Retina (tissue), 1 donor: ENCODE measurements at places on chromosomes 11 and 22.

GRCh38 chr22:23216461-23217170 is 36.3 kb downstream of the BCR start:
- no peak for DNase-seq

- DNase-seq, result no peak
Measured at GRCh38 chr11:115420505-115420904, 83.7 kb downstream of the CADM1 start.

DNA sequence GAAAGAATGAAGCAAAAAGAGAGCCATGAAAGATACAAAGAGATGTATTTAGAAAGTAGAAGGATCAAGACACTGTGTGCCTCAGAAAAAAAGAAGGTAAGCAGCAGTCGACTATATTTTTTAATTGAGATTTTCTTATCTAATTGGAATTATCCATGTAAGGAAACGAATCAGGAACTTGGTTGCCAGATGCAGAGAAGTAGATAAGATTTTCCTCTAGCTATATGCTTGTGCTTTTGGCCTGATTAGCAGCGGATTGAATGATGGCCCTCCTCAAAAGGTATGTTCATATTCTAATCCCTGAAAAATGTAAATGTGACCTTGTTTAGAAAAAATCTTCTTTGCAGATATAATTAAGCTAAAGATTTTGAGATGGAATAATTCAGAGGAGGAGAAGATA is 43.9 kb upstream of the CARD18 start:
- DNase-seq, result no peak

GRCh38 chr11:133522344-133522743 is 10.0 kb downstream of the OPCML start:
- no peak for DNase-seq

- no peak for DNase-seq
Measured at GRCh38 chr11:126406368-126406767, 50.9 kb downstream of the ST3GAL4 start.

DNA sequence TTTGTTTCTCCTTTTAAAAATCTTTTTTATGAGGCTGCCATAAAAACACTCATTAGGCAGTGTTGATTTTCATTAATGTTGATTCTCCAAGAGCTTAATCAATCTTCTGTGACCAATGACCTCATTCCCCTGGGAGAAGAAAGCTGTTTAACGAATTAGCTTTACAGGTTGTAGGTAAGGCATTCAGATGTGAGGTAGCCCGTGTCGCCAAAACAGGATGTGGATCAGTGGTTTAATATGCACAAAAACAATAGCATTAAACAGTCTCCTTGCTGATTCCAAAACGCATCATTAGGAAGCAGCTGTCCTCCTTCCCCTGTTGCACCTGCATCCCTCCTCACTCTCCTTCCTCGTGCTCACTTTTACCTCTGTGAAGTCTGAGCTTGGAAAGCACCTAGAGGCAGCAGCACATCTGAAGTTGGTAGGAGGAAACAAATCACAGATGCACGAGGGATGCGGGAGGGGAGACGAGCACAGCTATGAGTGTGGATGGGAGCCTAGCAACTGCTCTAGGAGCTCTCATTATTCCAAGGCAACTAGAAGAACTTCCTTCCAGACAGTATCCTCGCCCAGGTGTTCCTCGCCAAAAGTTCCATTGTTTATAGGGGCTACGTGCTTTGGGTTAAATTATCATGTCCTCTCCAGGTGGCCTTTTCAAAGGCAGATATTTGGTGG is 179.4 kb upstream of the SNX19 start:
- peak; percentile 1 for DNase-seq

- DNase-seq, result no peak
Measured at GRCh38 chr11:69804769-69805508, 14.3 kb downstream of the FGF3 start.

GRCh38 chr11:103051151-103051801 is 40.7 kb downstream of the DCUN1D5 start:
- DNase-seq, result no peak

- DNase-seq, result no peak
Measured at GRCh38 chr22:18954990-18955571, 19.0 kb upstream of the PRODH start.

GRCh38 chr11:37371346-37371970 is 773.4 kb upstream of the RAG2 start:
- DNase-seq, result no peak

- peak; percentile 62 for DNase-seq
Measured at GRCh38 chr22:20957683-20958431, 9.2 kb upstream of the AIFM3 start.

GRCh38 chr22:25362883-25363240 is 143.4 kb downstream of the CRYBB2 start:
- DNase-seq, result no peak

DNA sequence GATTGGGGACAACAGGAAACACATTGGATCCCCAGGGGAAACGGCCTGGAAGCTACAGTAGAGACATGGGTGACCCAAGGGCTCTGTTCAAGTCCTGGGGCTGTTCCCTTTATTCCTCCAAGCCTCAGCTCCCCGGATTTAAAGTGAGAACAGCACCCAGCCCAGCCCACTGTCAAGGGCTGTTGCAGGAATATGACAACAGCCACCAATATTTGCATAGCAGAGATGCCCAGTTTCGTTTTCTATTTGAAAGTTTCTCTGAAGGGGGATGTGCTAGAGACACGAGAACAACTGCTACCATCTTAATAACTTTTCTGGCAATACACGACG is 81.1 kb upstream of the WNT7B start:
- no peak for DNase-seq

DNA sequence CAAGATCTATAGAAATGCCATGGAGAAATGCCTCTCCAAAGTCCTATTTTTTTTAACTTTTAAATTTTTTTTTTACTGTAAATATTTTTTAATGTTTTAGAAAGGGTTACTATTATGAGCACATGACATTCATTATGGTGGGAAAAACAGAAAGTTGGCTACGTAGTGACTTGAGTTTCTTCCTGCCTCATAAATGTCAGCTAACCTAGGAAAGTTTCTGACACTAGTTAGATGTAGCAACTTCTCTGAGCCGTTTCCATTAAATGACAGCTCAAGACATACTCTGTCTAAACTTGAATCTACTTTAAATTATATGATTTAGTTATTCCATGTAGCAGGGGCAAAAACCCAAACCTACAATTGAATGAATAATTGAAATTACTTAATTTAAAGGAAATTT is 18.4 kb upstream of the CTSC start:
- no peak for DNase-seq

- peak; percentile 78 for DNase-seq
Measured at GRCh38 chr22:26170795-26171580, 1.7 kb downstream of the SEZ6L start.

DNA sequence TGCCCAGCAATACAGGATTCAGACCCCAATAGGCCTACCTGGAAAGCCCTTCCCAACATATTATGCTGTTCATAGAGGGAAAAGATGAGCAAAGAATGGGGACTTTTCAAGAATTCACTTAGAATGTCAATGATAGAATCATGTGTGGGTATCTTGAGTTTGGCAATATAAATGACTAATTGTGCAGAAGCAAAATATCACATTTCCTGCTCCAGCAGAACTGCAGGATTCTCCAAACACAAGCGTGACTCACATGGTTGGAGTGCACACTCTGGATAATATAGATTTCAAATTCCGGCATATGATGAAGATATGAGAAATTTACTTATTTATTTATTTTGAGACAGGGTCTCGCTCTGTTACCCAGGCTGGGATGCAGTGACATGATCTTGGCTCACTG is 12.5 kb upstream of the APOL5 start:
- DNase-seq, result no peak

DNA sequence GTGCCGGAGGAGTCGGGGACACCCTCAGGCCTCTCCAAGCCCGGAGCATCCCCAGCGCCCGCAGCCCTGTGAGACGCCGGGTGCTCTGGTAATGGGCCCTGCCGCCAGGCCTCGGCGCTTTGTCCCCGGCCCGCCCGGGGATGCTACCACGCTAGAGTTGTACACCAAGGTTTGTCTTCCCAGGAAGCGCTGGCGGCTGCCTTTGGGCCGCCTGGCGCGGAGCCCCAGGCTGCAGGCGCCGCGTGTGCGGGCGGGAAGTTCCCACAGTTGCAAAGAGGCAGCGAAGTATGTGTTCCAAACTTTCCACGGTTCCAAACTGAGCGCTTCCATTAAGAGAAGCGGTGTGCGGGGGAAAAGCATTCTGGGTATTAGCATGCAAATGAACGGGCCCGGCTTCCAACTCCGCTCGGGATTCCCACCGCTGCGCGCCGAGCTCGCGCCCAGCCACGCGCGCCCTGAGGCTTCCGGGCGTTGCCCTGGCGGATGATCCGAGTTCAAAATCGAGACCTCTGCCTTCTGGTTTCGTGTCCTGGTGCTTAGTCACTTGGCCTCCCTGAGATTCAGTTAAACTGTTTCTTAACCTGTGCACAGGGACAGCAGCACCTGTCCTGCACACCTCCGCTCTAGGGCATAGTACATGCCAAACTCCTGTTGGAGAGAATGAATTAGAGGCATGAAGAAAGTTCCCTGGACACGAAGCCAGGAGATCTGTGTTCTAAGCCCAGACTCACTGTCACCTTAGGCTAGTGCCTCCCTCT is 1.3 kb upstream of the PATZ1 start:
- DNase-seq, result peak; percentile 92

DNA sequence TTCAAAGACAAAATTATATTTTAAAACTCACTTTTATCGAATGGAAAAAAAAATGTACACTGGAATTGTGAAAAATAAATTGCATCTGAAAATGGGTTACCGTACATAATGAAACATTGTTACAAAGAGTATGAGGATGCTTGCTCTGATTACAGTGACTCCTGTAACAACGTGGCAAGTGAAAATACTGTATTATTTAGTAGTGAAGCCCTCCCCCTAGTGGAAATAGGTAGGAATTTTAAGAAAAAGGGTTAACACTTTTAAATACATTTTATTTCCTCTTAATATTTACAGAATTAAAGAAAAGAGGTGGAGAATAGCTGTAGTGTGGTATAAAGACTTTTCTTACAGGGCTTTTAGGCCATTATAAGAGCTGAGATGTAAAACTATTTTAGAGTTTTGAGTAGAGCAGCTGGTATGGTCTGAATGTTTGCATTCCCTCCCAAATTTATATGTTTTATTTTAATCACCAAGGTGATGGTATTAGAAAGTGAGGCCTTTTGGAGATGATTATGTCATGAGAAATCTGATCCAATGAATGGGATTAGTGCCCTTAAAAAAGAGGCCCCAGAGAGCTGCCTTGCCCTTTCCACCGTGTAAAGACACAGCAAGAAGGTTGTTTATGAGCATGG is 25.2 kb downstream of the FAM76B start:
- no peak for DNase-seq

DNA sequence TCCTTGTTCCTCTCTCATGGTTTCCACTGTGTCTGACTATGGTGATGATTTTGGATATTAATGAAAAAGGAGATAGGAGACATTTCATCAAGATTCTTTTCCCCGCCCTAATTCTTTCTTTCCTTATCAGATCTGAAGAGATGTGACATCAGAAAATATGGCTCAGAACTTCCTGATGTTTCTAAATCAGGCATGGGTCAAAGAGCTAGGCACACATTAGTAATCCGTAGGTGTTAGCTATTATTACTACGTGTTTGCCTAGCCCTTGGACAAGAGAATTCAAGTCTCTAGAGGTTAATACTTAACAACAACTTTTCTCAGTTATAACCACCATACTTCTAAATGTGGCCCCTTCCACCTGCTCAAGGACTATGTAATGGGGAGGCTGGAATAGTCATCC is 5.8 kb downstream of the JOSD1 start:
- no peak for DNase-seq

DNA sequence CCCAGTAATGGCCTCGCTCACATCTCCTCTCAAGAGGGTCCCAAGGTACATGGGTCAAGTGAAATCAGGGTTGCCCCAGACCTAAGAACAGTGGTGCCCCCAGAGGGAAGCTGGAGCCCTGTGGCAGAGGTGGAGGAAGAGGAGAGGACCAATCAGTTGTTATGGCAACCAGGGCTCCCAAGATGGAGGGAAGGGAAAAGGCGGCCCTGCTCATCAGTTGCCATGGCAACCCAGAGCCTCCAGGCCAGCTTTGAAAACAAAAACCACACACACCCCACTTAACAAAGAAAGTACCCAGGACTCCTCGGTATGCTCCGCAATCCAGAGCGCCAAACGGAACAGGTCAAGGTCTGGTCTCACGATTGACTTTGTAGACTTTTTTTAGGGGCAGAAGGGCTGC is 53.5 kb upstream of the SLC35C1 start:
- DNase-seq, result peak; percentile 82

DNA sequence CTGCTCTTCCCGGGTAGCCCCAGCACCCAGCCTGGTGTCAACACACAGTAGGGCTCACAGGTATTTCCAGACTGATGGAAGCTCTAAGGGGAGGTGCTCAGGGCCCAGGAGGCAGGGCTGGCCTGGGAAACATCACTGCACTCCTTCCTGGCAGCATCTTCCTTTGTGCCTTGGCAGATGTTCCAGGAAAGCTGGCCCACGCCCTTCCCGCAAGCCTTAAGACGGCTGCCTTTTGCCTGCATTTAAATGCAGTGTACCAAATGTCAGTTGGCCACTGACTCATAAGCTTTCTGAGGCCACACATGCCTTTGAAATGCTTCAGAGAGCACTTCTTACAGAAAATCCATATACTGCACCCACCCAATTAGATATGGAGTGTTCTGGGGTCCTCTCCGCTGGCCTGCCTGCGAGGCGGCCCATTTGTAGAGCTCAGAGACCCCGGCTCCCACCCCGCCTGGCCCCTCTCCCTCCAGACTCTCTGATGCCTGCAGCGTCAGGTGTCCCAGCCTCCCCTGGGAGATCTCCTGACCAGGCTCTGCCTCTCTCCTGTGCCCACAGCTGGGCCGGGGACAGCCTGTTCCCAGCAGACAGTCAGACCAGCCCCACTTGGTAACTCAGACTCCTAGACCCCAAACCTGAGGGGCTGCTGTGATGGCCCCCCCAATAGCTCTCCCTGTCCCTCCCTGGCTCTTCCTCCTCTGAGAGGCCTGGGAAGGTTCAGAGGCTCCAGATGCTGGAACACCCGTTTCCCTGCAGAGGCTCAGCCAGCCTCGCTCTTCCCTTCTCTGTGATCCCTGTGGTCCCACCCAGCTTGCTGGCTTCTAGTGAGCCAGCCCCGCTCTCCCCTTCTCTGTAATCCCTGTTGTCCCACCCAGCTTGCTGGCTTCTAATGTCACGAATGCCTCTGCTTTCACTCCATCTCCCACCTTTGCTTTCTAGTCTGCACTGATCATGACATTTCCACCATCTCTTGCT is 47.6 kb upstream of the THY1 start:
- DNase-seq, result no peak

- DNase-seq, result no peak
Measured at GRCh38 chr22:24775769-24776492, 1.4 kb upstream of the PIWIL3 start.

GRCh38 chr22:20212754-20213699 is 55.1 kb downstream of the RTN4R start:
- no peak for DNase-seq
